Vagina (tissue), 2 donors: ENCODE measurements at places on chromosomes 4 and X. TPM values are rescaled to one million over a fixed set of nuclear protein-coding genes. Genes with fewer than 3 reads are reported as not detected.

GRCh38 chr4:160044693-160045092, 941.8 kb downstream of the RAPGEF2 start:
- no peak for DNase-seq

GRCh38 chr4:7798178-7798995, 141.3 kb downstream of the AFAP1 start:
- DNase-seq, result no peak

- DNase-seq, result no peak
Measured at GRCh38 chr4:169523796-169524195, 88.6 kb downstream of the NEK1 start.

GRCh38 chrX:3581609-3582108, 131.8 kb downstream of the PRKX start:
- DNase-seq, result no peak

GRCh38 chr4:109005523-109005922, 242.7 kb upstream of the ETNPPL start:
- no peak for DNase-seq

DNA sequence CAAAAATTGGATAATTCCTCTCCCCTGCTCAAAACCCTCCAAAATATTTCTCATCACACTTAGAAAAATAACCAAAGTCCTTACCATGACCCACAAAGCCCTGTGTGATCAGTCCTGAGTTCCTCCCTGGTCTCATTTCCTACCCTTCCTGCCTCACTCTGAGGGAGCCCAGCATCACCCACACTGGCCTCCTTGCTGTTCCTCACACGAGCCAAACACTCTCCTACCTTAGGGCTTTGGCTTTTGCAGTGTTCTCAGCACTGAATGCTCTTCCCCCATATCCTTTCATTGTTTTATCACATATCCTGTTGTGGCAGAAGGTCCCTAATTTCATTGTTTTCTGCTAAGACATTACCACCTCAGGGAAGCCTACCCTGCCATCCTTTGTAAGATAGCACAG, 12.2 kb downstream of the MGAT4D start:
- no peak for DNase-seq

- no peak for DNase-seq
Measured at GRCh38 chrX:40424259-40424658, 156.5 kb upstream of the ATP6AP2 start.

- DNase-seq, result no peak
Measured at GRCh38 chr4:102598086-102598761, 97.1 kb downstream of the NFKB1 start.

DNA sequence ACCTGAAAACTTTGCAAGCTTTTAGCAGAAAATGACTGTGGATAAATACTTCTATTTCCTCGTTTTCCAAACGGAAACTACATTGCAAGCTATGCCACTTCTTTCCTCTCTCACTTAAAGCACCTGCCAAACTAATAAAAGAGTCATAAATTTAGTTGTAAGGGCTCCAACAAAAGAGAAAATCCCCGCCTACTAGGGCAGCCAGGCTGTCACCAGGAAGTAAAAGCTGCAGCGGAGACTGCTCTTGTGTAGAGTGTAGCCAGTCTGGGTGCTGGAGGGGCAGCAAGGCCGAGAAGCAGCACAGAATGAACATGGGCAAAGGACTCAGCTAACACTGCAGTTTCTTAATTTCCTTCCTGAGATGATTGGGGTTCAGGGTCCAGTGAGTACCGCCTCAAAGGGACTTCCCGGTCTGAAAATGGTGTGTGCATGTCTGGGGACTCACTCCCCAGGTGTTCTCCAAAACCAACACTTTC, 89.3 kb upstream of the MAML3 start:
- DNase-seq, result no peak

DNA sequence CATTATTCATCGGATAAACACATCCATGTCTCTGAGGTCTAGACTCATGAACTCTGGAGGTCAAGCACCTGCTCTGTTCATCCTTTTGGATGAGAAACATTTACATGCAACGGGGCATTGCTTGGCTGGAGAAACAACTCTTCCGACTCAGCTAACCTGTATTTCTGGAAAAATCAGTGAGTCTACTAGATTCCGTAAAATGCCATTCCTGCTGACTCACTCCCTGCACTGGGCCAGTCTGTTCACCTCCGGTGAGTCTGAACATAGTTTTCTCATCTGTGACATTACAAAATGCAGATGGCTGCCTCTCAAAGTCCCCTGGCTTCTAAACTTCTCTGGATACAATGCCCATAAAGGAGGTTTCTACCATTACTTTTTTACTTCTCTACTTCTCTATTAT, 185.7 kb upstream of the HS3ST1 start:
- no peak for DNase-seq

- no peak for DNase-seq
Measured at GRCh38 chr4:10758906-10759305, 74.3 kb upstream of the CLNK start.

- no peak for DNase-seq
Measured at GRCh38 chrX:108299704-108300103, 138.5 kb downstream of the COL4A6 start.

DNA sequence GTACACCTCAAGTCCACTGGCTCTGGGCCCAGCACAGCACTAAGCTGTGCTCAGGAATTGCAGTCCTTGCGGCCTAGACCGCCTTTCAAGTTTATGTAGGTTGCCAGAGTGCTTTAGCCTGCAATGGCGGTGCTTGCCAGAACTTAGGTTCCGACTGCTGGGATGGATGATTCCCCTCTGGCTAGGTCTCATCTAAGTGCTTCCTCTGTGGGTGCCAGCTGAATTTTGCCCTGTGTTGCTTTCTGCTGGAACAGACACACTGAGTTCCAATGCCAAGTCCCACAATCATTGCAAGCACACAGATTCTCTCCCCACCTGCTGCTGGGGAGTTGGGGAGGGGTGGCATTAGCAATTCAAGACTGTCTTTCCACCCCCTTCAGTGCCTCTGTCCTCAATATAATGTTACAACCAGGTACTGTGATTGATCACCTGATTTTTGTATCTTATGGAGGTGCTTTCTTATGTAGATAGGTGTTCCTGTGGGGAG, 129.5 kb downstream of the GRID2 start:
- DNase-seq, result no peak

GRCh38 chr4:146401274-146401673, 120.5 kb downstream of the SLC10A7 start:
- DNase-seq, result no peak

DNA sequence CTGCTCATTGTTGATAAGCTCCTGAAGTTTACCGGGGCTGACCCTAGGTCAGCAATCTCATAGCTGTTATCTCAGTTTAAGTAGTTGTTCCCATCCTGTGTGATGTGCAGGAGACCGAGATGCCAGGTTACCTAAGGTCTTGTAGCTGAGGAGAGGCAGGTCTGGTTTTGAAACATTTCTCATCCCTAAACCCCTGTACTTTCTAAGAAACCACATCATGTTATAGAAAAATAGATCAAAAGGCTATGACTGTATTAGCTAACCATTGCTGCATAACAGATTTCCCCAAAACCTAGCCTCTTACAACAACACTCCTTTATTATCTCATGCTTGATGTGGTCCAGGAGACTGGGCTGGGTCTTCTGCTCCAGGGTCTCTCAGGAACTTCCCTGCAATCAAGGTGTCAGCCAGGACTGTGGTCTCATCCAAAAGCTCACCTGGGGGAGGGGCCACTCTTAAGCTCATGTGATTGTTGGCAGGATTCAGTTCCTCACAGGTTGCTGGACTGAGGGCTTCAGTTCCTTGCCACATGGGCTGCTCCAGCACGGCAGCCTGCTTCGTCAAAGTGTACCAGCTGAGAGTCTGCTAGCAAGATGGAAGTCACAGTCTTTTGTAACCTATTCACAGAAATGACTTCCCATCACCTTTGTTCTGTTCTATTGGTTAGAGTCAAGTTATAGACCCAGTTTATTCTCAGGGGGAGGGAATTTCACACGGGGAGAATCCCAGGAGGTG, 60.9 kb upstream of the CLCN4 start:
- no peak for DNase-seq

GRCh38 chr4:21649391-21650090, 299.0 kb downstream of the KCNIP4 start:
- no peak for DNase-seq

- DNase-seq, result no peak
Measured at GRCh38 chr4:15753081-15753480, 25.0 kb upstream of the CD38 start.

- DNase-seq, result no peak
Measured at GRCh38 chr4:4248885-4249203, 821 bp upstream of the TMEM128 start.

DNA sequence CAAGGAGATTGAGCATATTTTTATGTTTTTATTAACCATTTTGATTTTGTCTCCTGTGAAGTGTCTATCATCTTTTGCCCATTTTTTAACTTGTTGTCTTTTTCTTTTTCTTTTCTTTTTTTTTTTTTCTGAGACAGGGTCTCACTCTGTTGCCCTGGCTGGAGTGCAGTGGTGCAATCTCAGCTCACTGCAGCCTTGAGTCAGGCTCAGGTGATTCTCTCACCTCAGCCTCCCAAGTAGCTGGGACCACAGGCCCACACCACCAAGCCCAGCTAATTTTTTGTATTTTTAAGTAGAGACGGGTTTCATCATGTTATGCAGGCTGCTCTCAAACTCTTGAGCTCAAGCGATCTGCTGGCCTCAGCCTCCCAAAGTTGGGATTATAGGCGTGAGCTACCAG, 4.6 kb upstream of the ADD1 start:
- DNase-seq, result no peak

- DNase-seq, result no peak
Measured at GRCh38 chr4:61556277-61556676, 356.2 kb downstream of the ADGRL3 start.

- DNase-seq, result no peak
Measured at GRCh38 chrX:133444952-133445831, 29.9 kb upstream of the GPC4 start.

GRCh38 chrX:110428144-110428543, 69.5 kb downstream of the RTL9 start:
- DNase-seq, result no peak

DNA sequence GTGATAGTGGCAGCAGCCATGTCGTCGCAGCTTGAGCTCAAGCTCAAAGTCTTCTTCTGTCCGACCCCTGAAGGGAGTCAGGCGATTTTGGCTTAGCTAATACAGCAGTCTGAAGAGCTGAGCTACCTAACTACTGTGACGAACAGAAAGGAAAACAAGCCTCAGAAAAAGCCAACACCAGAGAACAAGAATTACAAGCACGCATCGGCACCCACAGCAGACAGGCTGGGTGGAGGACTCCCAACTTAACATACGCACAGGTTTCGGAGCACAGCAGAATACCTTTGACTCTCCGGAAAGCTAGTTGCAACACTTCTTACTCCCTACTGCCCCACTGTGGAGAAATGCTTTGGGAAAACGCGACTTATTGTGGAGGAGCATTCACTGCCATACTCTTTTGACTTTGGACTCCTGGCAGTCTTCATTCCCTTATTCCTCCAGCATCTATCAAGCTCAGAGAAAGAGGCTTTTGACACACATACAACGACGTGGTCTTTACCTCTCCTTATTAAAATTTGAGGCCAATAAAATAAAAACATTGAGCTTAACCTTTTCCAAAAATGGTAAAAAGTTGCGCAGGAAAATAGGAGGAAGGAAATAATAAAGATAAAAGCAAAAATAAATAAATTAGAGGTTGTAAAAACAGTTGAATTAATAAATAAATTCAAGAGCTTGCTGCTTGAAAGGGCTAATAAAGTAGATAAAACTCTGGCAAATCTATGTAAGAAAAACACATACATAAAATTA, 41.3 kb upstream of the GPC3 start:
- no peak for DNase-seq

DNA sequence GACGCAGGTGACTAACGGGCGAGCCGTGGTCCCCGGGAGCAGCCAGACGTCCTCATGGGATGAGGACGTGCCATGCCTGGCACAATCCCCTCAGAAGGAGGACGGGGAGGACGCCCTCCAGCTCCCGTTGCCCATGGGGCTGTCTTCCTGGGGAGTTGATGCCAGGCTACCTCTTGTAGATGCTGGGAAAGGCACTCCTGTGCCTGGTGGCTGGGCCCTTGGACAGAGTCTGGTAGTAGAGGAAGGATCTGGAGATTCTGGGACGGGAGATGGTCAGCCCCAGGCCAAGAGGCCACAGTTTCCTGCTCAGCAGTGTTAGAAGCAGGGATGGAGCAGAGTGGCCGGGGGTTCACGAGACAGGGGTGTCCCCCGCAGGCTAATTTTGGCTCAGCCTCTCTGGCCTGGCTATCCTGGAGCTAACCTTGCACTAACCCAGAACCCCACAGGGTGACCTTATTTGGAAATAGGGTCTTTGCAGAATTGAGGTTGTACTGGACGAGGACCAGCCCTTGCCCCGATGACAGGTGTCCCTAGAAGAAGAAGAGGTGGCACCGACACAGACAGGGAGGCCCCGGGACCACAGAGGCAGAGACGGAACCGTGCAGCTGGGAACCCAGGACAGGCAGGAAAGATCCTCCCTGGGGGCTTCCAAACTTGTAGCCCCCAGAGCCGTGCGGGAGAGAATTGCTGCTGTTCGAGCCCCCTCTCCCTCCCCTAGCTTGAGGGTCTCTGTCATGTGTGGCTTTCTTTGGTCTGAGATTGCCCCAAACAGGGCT, 50.1 kb upstream of the ADRA2C start:
- no peak for DNase-seq

DNA sequence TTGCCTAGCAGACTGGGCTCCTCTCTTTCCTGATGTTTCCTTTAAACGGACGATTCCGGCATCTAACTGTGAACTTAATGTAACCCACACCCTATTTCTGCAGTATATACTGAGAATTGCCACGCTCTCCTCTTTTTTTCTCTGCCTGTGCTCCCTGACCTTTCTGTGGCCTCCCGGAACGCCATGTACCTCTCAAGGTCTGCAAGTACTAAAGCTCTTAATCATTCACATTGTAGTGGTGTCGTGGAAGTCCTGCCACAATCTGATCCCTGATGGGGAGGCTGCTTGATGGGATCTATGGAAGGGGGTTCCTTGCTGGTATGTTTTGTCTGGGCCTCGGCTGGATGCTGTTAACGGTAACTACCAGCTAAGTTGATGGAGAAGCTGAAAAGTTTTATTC, 302.9 kb upstream of the EPHA5 start:
- DNase-seq, result no peak

Gene RTL5
- total RNA-seq, result 4.4 TPM

Gene RAI2
- 47.4 TPM for total RNA-seq

Gene MAGEA6
- total RNA-seq, result not detected

Gene AVPR2
- total RNA-seq, result 4.9 TPM

Gene MAGEE1
- total RNA-seq, result 3.4 TPM

Gene PABPC1L2A
- not detected for total RNA-seq

Gene MAGEH1
- 31.9 TPM for total RNA-seq

Gene DNAJB14
- total RNA-seq, result 24.3 TPM

Gene UGT2A3
- not detected for total RNA-seq

Gene RIPPLY1
- not detected for total RNA-seq

Gene FGF13
- 3.2 TPM for total RNA-seq

Gene ENAM
- not detected for total RNA-seq

Gene GLA
- 15.5 TPM for total RNA-seq

Gene GAGE12J
- total RNA-seq, result not detected
